ENCODE measurements at places on chromosomes 2 and 18. TPM values are rescaled to one million over a fixed set of nuclear protein-coding genes. Genes with fewer than 3 reads are reported as not detected.

- no peak for DNase-seq
Observed at GRCh38 chr2:182977463-182977862, 60.8 kb downstream of the NCKAP1 start.

- no peak for DNase-seq
Observed at GRCh38 chr2:123578016-123578415, 447.1 kb upstream of the CNTNAP5 start.

- no peak for DNase-seq
Observed at GRCh38 chr2:18063826-18064470, 185.5 kb downstream of the KCNS3 start.

DNA sequence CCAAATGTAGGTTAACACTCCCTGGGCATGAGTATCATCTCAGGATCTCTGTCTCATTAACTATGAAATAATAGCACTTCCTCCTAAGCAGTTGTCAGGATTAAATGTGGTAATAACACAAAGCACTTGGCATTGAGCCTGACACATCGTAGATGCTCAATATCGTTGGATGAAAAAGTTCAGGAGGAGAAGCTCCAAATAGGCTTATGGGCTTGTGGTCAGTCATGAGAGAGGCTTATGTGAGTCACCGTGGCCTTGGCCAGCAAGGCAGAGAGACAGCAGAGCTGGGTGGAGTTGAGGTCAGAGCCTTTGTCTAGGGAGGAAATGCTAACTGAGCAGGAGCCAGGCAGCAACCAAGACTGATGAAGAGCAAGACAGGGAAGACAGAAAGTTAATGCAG lies 68.3 kb upstream of the PPM1B start:
- peak; percentile 85 for DNase-seq

DNA sequence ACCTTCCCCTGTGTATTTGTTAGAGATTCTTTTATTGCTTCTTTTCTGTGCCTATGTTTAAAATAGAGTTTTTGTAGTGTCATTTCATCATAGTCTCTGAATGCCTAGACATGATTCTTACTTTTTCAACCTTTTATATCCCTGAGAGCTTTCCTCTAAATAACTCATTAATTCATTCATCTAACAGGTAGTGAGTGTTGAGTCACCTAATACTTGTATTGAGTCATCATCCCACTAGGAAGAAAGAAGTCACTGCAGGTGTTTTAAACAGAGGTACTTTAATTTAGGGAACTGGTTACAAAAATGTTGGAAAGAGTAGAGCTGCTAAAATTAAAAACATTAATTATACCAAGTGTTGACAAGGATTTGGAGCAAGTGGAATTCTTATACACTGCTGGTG lies 18.5 kb upstream of the NMS start:
- no peak for DNase-seq

DNA sequence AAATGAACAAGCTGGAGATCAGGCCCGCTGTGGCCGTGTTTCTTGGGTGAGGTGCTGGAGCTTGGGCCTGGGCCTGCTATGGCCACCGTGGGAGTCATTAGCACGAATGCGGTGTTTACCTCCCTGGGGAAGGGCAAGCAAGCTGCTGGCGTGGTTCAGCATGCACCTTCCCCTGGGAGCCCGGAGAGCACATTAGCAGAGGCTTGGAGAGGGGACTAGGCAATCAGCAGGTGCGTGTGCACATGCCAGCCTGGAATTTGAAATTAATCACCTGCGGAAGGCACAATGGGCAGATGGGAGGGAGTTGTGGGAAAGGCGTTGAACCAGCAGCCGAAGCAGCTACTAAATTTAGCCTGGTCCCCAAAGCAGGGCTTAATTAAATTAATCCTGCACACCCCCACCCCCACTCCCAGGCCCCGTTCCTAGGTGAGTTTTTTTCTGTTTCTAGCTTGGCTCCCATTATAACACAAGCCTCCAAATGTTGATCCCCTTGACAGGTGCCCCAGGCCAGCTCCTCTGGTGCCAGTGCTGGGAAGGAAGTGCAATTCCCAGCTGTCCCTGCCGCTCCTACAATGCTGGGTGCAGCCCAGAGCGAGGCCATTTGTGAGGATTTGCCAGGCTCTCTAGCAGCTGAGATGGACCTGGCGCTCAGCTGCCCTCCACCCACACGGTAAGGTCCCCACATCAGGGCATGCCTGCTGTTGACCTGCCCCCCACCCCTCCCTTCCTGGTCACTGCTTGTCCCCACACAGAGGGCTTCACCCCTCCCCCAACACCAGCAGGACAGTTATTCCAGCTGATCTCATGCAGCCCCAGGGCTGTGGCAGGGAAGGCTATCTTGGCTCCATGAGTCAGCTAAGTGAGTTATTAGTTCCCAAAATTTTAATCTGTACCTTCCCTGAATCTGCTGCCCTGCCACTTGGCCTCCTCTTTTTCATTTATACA lies 115.0 kb downstream of the ZBTB7C start:
- DNase-seq = no peak

PTPN4 gene
- 11.8 TPM for polyA plus RNA-seq

STPG4 gene
- 0.06 TPM for polyA plus RNA-seq

TNFRSF11A gene
- polyA plus RNA-seq = not detected

ANO7 gene
- 0.50 TPM for polyA plus RNA-seq

GAREM2 gene
- 1.3 TPM for polyA plus RNA-seq

IL1B gene
- polyA plus RNA-seq = 7.6 TPM

DHRS9 gene
- not detected for polyA plus RNA-seq

PID1 gene
- 8.8 TPM for polyA plus RNA-seq

IL1A gene
- 0.11 TPM for polyA plus RNA-seq

DPP4 gene
- polyA plus RNA-seq = 22.3 TPM

C2orf81 gene
- polyA plus RNA-seq = 0.67 TPM

Data from BJ (cell line).